ENCODE measurements at places on chromosomes 11 and 22.

- no peak for DNase-seq
Observed at GRCh38 chr11:65931773-65932557, 12.7 kb downstream of the DRAP1 start.

- no peak for DNase-seq
Observed at GRCh38 chr11:61384271-61385242, 7.8 kb upstream of the TMEM216 start.

DNA sequence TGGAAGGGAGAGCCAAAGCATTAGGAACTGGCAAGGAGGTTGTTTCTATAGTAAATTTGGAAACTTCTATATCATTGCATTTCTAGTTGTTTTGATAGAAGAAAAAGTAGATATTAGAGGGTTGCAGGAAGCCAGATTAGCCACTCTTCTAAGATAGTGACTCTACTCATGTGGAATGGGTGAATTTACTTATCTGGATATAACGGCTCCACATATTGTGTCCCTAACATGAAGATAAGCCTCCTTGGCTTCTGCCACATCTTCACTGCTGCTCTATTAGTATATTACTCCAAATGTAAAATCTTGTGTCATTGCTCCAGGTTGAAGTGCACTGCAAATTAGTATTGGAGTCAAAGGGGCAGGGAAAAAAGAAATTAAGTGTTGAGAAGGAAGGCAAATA is 283.3 kb downstream of the CASP12 start:
- no peak for DNase-seq

DNA sequence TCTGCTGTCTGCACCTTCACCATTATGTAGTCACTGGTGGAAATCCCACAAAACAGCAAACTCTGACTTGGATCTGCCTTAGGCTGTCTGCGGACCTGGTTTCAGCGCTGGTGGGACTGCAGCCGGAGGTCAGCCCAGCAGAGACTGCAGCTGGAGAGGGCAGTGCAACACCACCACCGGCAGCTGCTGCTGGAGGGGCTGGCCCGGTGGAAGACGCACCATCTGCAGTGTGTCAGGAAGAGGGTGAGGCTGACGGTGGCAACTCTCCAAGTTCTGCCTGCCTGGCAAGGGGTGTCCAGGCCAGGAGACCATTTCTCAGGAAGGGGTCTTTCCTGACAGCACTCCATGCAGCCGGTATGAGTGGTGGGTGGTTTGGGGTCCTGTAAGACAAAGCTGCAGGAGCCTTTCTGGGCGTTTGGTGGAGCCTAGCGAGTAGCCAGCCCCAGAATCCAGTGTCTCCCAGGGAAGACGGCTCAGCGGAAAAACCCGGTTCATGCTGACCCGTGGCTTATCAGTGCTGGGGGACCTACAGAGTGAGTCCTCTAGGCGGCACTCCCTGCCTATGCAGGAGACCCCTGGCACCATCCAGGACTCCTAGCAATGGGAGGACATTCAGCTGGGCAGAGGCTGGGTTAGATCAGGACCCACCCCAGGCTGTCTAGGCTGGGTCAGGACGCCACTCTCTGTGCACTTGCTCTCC is 50.8 kb downstream of the PISD start:
- DNase-seq, result no peak

GRCh38 chr11:924406-925157 is 1.1 kb upstream of the AP2A2 start:
- no peak for DNase-seq

- no peak for DNase-seq
Observed at GRCh38 chr11:76861490-76861953, 804 bp downstream of the ACER3 start.

- DNase-seq, result no peak
Observed at GRCh38 chr11:114060392-114061047, 1.0 kb downstream of the ZBTB16 start.

GRCh38 chr11:6604790-6605189 is 1.2 kb downstream of the ILK start:
- DNase-seq, result no peak

DNA sequence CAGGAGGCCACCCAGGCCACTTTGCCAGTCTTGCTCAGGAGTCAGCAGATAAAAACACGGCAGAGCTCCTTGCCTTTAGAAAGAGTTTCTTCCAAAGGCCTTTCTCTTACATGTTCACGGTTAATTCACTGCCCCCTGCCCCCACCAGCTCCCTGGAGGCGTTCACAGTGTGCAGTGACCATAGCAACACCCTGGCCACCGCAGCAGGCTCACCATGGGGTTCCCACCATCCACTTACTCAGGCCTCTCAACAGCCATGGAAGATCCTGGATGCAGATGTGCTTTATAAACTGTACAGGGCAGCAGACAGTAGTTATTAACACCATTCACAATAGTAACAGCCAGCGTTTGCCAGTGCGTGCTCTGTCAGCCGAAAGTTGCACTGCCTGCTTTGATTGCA is 10.6 kb upstream of the MYO7A start:
- DNase-seq, result no peak

GRCh38 chr22:29697853-29698598 is 21.8 kb upstream of the CABP7 start:
- DNase-seq, result no peak

DNA sequence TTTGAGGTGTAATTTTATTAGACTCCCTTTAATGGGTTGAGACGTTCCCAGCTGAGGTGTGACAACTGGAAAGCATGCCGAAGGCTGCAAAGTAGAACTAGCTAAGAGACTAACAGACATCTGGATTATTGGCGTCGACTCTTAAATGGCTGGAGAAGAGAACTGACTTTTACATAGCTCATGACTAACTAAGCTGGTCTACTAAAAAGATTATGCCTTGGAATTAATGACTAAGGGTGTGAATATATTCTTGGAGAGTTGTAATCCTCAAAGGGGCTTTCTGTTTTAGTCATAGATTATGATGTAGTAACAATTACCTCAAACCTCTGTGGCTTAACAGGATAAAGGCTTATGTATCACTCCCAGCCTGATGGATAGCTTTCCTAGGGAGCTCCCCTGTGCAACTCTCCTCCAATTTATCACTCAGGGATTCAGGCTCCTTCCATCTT is 39.5 kb upstream of the SLC5A12 start:
- no peak for DNase-seq

DNA sequence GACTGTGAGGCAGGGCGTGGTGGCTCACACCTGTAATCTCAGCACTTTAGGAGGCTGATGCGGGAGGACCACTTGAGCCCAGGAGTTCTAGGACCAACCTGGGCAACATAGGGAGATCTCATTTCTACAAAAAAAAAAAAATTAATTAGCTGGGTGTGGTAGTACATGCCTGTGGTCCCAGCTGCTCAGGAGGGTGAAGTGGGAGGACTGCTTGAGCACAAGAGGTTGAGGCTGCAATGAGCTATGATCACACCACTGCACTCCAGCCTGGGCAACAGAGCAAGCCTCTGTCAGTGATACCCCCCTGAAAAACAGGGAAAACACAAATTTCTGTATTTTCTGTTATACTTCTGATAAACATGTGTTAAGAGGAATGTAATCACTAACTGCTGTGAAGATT is 57.8 kb upstream of the ARHGAP32 start:
- DNase-seq, result no peak
